ENCODE measurements at places on chromosomes 6 and 20. TPM values are rescaled to one million over a fixed set of nuclear protein-coding genes. Genes with fewer than 3 reads are reported as not detected.
A peak's percentile ranks its signal among the peaks of the same experiment; 100 is the strongest.

PPP1R3G gene
- polyA plus RNA-seq, result not detected

GLP1R gene
- polyA plus RNA-seq, result not detected

DNA sequence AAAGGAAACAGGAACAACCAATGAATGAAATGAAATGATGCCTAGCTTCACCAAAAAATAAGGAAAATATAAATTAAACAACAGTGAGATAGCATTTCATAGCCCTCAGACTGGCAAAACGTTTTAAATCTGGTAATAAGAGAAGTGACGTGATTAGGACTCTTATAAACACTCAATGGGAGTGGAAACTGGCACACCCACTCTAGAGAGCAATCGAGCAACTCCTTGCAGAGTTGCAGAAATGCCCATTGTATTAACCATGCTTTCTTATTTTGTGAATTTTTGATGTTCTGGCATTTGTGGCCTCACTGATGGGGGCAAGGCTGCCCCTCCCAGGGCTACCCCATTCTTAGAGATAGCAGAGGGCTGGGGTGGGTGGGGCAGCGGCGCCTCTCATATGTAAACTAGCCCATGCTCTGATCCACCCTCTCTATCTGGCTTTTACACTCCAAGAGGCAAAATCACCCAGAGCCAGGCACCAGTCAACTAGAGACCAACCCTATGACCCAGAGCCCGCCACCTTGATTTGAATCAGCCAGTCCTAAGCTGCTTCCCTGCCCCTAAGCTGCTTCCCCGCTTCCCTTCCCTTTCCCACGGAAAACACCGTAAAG lies 6.4 kb upstream of the PNPLA1 start:
- no peaks in the 10 kb centered on the region for H3K4me1 ChIP-seq
- no peak overlapping the region for H3K4me3 ChIP-seq
- no peak overlapping the region for H3K27ac ChIP-seq

GRCh38 chr6:12637960-12638641 lies 78.5 kb upstream of the PHACTR1 start:
- H3K4me3 ChIP-seq, result no peak overlapping the region
- no peaks in the 10 kb centered on the region for H3K4me1 ChIP-seq
- no peaks in the 10 kb centered on the region for H3K27me3 ChIP-seq
- H3K36me3 ChIP-seq, result no peaks in the 10 kb centered on the region
- H3K27ac ChIP-seq, result no peak overlapping the region

DNA sequence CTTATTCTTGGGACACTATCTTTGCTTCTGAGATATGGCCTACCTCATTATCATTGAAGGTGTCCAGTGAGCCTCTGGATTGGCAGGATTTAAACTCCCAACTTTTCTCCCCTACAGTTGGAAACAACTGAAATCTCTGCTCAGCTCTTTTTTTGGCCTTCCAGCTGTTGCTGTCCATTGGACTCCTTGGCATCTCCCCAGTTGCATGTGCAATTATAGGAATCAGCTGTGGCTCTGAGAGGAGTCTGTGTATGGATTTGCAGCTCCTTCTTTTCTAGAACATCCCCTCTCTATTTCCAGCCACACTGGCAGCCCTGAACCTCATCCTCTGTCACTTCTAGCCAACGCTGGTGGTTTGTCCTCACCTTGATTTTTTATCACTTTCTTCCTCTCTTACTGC lies 21.2 kb downstream of the RAB22A start:
- no peak for DNase-seq
- H3K4me3 ChIP-seq, result no peak overlapping the region
- peaks cover 6% of the 10 kb centered on the region for H3K36me3 ChIP-seq
- no peaks in the 10 kb centered on the region for H3K4me1 ChIP-seq
- H3K27me3 ChIP-seq, result no peaks in the 10 kb centered on the region

GRCh38 chr20:37385176-37385575 lies 39.2 kb downstream of the SRC start:
- H3K27ac ChIP-seq, result no peak overlapping the region
- no peak for DNase-seq
- H3K27me3 ChIP-seq, result no peaks in the 10 kb centered on the region
- peak overlapping the region; percentile 28 for H3K4me3 ChIP-seq
- H3K4me1 ChIP-seq, result peaks cover 4% of the 10 kb centered on the region
- no peaks in the 10 kb centered on the region for H3K36me3 ChIP-seq

DNA sequence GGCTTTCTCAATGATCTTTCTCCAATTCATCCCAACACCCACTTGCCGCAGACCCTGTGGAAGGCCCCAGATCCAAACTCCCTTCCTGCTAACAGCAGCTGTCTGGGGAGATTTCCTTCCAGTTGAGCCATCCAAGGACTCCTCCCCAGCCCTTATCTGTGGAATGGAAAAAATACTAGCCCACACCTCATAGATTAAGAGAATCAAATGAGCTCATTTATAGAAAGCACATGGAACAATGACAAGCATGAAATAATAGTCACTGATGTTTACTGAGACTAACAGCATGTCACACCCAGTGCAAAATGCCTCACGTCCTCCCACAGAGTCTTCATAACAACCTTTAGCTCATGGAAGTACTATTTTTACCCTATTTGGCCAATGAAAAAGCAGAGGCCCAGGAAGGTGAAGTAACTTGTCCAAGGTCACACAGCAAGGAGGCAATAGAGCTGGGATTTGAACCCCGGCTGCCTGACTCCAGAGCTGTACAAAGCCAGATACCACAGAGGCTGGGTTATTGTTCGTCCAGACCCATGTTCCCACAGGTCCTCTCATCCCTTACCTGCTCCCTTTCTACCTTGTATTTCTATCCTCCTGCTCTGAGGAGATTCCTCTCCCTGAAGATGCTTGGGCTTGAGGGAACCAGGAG lies 23.4 kb upstream of the PTGIS start:
- no peaks in the 10 kb centered on the region for H3K36me3 ChIP-seq
- H3K27ac ChIP-seq, result no peak overlapping the region
- no peaks in the 10 kb centered on the region for H3K4me1 ChIP-seq
- H3K4me3 ChIP-seq, result no peak overlapping the region
- no peaks in the 10 kb centered on the region for H3K27me3 ChIP-seq
- no peak for DNase-seq

DNA sequence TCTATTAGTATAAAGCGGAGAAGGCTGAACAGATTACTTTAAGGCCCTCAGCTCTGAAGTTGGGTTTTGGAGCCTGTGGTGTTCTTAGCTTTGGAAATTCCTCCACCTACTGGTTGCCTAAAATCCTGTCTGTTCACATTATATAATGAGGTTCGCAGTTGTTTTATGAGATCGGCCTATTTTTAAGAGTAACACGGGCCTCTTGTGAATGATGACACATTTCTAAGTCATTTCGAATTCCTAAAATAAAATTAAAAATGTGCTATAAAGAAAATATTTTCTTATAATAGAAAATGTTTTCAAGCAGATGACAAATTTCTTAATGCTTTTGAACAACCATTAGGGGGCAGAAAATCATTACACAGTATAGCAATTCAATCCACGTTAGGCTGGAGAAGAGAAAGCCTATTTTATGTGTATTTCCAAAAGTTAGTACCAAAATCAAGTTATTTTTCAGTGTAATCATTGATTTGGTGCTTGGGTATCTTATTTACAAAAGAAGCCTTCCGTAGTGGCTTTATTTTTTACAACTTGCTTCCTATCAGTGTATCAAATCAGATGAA lies 15.8 kb upstream of the FAM8A1 start:
- H3K4me3 ChIP-seq, result no peak overlapping the region
- H3K27ac ChIP-seq, result no peak overlapping the region
- no peaks in the 10 kb centered on the region for H3K27me3 ChIP-seq
- no peaks in the 10 kb centered on the region for H3K36me3 ChIP-seq

- H3K27ac ChIP-seq, result no peak overlapping the region
- H3K4me3 ChIP-seq, result no peak overlapping the region
- H3K36me3 ChIP-seq, result no peaks in the 10 kb centered on the region
- no peak for DNase-seq
- H3K27me3 ChIP-seq, result no peaks in the 10 kb centered on the region
These were observed 24.4 kb downstream of the SIRPD start for GRCh38 chr20:1533059-1533458.

DNA sequence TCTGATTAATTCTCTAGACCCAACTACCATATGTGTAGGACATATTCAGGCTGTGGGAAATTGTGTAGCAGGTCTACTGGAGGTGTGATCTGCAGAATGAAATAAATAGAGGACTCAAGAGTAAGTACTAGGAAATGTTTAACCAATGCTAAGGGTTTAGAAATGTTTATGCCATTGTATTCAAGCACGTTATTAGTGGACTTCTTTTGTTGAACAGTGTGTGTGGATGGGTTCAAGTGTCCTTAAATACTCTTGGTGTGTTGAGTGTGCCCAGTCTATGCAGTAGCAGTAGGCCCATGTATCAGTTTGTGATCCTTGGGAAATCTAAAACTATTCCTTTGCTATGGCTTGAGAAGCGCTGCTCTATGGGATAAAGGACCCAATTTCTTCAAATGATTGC lies 112.1 kb downstream of the FARS2 start:
- H3K4me3 ChIP-seq, result no peak overlapping the region
- H3K27me3 ChIP-seq, result no peaks in the 10 kb centered on the region
- H3K36me3 ChIP-seq, result no peaks in the 10 kb centered on the region
- DNase-seq, result no peak

DNA sequence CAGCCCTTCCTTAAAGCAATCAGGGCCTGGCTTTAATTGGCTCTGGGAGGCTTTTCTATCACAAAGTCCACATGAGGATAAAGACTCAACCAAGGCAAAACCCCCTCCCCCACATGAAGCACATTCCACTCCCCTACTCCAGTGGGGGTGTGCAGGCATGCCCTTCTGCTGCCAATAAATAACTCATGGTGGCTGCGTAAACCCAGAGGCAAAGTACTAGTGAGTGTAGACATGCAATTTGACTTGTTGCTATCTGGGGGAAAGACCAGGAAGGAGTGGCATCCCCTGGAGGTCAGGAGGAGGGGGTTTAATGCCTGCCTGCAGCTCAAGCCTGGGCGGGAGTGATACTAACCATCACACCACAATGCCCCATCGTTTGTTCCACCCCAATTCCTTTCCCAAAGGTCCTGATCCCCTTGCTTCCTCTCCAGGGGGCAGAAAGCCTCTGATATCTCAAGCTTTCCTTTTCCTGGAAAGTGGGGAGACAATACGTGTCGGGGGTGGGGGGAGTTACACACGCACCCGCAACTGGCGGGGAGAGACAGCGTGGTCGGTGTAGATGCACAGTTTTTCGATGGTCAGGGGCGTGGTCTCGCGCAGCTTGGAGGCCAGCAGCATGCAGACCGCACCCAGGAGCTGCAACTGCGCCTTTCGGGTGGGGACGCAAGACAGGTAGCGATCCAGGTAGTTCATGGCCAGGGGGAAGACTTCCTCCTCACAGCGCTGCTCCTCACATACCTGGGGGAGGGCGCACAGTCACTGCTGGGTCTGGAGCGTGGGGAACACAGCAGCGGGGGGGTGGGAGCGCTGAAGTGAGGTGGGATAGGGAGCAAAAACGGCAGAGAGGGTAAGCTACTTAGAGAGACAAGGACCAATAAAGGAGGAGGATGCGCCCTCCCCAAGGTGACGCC lies 1.5 kb downstream of the CCND3 start:
- H3K4me3 ChIP-seq, result peak overlapping the region; percentile 68
- H3K4me1 ChIP-seq, result peaks cover 64% of the 10 kb centered on the region
- peak; percentile 32 for DNase-seq
- peaks cover 16% of the 10 kb centered on the region for H3K36me3 ChIP-seq
- no peaks in the 10 kb centered on the region for H3K27me3 ChIP-seq

DNA sequence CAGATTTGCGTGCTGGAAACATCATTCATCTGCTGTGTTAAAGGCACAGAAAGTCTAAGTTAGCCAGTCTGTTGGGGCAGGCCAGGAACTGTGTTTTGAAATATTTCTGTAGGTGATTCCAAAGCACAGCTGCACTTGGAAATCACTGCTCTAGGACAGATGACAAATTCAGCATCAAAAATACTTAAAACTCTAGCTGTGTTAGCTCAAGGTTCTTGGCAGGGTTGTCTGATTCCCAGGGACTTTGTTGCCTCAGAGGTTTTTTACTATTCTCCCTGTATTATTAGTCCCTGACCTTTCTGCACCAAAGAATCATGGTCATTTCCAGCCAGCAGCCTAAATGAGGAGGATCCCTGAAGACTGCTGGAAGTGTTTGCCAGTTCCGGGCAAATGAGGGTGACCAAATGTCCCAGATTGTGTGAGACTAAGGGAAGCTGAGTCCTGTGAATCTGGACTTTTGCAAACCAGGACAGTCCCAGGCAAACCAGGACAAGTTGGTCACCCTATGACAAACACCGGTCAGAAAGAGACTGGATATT lies 84.3 kb upstream of the TMEM30A start:
- H3K4me3 ChIP-seq, result no peak overlapping the region
- no peak for DNase-seq
- H3K27me3 ChIP-seq, result no peaks in the 10 kb centered on the region
- no peaks in the 10 kb centered on the region for H3K4me1 ChIP-seq
- no peak overlapping the region for H3K27ac ChIP-seq

Measured in naive thymus-derived CD4-positive, alpha-beta T cell (primary cell).